Epithelial cell of esophagus (primary cell): ENCODE measurements at places on chromosomes 6 and 20.

DNA sequence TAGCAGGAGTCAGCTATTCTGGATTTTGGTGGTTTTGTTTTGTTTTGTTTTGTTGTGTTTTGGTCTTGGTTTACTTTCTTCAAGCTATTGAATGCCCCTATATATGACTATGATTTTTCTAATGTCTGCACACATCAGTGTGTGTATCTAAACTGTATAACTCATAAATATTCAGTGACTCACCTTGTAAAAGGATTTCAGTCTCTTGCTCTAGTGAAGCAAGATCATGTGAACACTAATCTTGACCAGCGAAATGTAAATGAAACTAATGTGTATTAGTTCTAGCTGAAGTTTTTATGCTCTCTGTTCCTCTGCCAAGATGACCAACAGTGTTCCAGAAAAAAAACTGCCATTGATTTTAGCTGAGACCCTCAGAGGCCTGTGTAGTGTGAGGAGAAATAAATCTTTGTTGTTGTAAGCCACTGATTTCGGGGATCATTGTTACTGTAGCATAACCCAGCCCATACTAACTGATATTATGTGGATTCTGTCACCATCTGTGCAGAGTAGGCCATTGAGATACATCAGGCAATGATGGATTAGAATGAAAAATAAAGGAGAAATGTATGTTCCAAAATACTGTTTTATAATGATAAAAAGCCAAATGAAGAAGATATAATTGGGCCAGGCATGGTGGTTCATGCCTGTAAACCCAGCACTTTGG is 11.5 kb upstream of the BTBD9 start:
- DNase-seq = no peak

- DNase-seq = peak; percentile 33
These were observed 44.1 kb downstream of the STK4 start for GRCh38 chr20:45010399-45010828.

- DNase-seq = peak; percentile 97
These were observed 173.2 kb upstream of the PRND start for GRCh38 chr20:4548552-4548951.

DNA sequence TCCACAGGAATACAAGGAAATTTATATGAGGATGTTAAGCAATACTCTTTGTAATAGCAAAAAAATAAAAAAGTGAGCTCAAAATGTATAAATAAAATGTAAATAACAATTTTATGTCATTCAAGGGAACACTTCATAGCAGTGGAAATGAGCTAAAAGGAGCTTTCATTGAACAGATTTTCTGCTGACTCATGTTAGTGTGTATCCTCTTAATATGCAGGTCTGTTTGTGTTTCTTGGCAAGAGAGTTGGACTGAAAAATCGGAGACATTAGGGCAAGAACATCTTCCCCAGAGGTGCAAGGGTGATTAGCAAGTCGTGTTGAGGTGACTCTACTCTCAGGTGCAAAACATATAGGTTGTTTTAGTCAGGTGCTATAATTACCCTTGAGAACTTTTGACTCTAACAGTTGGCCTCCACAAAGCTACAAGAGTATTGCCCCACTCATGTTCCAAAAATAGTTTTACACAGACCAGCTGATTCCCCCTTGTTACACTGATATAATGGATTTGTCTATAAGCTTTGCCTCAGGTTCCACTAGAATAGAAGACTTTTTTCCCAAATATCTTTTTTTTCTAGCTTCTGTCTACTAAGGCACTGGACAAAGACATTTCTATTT is 702.9 kb downstream of the TENT5A start:
- DNase-seq = no peak

GRCh38 chr6:140382355-140382754 is 1007.9 kb upstream of the CITED2 start:
- DNase-seq = no peak

DNA sequence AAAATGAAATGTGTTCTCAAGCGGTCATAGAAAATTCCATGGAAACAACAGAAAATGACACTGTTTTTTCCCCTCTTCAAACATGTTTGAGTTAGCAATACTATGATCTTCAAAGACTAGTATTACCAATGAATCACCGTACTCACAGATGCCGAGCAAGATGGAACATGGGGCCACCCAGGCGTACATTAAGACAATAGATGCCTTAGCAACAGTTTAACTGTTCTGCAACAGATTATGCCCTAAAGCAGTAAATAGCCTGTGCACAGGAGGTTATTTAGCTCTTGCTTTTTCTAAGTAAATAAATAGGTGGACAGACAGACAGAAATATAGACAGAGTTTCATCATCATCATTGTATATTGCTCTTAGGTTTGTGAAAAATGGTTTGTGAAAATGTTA is 284.0 kb upstream of the DEFB112 start:
- DNase-seq = peak; percentile 38

DNA sequence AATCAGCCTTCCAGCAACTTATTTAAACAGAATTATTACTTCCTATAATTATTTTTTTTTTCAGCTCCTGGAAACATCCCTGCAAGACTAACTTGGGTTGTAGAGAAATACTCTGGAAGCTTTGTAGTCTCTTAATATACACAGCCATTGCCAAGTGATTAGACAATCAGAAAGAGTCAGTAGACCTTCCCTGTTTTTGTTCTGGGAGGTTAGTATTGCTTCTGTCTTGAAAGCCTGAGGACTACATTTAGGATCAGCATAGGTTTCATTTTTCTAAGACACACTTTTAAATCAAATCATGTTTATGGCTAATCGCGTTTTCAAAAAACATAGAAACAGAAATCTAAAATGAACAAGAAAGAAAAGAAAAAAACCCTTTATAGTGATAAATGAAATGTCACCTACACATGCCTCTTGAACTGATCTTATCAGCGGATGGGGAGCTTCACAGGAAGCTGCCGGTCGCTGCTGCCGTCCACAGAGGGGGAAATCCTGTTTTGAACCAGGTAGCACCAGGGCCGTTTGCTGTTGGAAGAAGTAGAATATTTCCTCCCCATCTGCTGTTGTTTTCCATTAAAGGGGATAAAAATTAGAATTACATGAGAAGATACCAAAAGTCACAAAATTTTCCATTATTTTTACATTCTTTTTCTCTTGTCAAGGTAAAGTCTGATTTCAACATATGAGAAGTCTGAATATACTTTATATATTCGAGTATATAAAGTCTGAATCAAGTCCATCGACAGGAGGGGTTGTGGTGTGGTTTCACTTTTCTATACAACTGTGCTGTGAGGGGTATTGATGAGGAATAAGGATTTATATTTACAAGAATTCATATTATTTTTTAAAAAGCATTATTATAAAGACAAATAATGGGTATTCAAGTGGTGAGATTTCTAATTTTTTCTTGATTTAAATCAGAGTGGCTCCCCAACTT is 94.6 kb downstream of the ARMC2 start:
- DNase-seq = no peak

DNA sequence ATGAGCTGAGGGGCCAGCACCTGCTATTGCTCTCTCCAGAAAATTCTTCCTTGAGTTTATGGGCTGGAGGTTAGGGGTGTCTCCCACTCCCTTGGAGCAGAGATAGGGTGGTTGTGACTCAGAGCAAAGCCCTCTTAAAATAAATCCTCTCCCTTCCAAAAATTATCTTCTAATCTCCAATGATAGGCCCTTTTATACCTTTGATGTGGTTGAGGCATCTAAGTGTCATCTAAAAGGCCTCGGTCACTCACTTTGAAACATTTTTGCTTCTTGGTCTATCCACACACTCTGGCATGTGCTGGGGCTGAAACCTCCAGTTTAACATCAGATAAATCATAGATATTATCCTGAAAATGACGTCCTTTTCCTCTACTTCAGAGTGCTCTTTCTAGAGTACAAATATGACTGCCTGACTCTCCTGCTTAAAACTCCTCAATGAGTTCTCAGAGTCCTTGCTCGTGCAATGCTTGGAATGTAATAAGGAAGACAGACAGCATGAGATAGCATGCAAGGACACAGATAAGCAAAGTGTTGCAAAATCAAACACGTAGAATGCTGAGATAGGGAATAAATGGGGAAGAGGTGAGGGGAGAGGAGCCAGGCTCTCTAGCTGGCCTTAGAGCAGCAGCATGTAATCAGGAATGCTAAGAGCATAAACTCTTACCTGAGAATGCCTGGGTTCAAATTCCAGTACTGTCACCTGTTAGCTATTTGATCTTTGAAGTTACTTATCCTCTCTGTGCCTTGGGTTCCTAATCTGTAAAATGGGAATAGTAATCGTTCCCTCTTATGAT is 374.1 kb upstream of the CITED2 start:
- peak; percentile 15 for DNase-seq

DNA sequence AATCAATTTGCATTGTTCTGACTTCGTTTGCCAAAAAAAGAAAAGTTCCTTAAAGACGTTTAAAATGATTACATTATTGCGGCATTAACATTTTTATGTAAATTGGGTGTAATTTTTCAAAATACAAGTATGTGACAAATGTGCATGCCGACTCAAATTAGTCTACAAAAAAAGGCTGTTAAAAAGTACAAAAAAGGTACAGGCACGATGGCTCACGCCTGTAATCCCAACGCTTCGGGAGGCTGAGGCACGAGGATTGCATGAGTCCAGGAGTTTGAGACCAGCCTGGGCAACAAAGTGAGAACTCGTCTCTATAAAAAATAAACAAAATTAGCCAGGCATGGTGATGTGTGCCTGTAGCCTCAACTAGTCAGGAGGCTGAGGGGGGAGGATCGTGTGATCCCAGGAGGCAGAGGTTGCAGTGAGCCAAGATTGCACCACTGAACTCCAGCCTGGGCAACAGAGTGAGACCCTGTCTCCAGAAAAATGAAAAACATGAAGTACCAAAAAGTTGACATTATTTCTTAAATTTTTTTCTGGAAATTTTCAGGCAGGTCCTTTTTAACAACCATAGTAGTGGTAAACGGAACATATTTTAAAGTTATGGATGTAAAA is 90.2 kb downstream of the PTPN1 start:
- DNase-seq = no peak

DNA sequence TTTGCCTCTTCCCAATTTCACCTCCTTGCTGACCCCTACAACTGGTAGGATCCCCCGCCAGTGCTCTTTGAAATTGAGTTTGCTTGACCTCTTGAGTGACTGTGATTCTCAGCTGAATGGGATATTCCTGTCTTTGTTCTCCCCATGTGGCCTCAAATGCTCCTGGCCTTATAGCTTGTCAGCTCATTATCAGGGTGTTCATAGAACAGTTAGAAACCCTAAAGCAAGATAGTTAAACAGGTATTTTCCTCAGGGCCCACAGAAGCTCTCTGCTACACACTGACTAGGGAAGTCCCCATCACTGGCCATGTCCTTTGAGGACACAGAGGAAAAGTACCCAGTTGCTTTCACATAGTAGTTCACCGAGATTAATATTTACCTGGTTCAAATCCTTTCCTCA is 211.5 kb upstream of the DTNBP1 start:
- DNase-seq = no peak

DNA sequence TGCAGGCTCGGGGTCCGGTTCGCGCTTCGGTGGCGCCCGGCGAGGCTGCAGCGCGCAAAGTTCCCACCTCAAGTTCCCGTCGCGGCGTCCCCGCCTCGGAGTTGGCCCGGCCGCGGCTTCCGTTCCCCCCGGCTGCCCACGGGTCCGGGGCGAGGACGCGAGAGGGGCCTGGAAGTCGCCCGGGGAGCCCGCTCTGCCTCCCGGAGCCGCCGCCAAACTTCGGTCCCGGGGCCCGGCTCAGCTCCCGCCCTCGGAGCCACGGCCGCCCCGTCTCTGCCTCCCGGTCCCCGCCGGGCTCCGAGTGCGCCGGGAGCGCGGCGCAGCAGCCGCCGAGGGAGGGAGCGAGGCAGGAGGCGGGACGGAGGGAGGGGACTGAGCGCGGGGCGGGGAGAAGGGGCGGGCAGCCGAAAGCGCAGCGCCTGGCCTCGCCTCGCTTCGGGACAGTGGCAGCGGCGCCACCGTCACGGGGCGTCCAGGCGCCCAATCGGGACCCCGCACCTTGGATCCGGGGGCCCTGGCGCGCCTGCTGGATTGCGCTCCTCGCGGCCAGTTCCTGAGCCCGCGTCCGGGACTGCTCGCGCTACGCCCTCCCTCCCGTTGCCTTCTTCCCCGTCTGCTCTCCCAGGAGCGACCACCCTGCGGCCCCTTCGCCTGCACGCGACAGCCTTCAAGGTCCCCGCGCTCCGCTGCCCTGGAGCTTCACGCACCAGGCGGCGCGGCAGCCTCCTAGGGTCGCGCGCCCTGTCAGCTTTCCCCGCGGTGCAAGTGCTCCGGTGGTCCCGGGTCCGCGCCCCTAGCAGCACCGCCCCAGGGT is at the start of gene KCNG1:
Gene KCNG1 (minus strand): TSS at position 305 of the 814 bp plus-strand sequence. CDS start 12,769 bp downstream, outside the sequence.
- DNase-seq = peak; percentile 82

DNA sequence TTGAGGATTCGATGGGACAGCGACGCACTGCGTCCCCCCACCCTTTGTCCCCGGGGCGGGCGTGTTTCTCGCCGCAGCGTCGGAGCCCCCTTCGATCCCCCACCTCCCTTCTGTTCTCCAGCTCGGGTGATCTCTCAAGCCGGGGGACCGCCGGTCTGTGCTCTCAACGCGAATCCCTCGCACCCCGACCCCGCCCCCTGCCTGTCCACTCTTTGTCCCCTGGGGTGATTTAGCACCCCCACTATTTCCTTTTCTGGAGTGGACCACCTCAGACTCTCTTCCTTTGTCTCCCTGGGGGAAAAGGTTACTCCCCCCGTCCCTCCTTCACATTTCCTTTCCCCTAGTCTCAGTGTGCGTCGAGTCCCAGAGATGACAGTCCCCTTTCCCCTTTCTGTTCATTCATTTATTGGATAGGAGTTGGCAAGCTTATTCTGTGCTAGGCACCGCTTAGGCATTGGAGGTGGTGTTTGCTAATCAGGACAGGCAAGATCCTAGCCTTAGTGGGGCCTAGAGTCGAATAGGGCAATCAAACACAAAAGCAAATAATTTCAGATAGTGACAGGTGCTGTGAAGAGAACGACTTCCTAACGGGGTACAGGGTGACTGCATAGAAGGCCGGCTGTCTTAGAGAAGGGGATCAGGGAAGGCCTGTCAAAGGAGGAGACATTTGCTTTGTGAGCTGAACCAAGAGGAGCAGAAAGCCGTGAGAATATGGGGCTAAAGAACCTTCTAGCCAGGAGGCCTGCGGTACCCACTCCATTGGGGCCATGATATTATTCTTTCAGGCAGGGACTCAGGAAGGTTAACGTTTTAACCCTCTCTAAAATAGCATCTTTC is 741 bp downstream of the PTPN1 start:
- DNase-seq = no peak

DNA sequence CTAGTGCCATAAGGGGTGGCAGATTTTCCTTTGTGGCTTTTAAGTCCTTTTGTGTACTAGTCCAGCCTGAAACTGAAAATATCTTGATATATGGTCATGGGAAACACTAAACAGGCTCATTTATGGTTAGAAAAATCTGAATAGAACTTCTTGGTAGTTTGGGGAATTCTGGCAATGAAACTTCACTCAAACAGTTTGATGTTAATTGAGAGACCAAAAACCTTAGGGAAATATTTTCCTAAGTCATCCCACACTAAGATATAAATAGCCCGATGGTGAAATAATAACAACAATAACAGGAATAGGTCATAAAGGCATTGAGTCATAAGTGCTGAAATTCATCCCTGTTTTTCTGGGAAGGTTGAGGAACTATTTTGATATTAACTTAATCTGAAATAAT is 146.2 kb upstream of the SMLR1 start:
- peak; percentile 66 for DNase-seq

- no peak for DNase-seq
These were observed 91.7 kb upstream of the SOX4 start for GRCh38 chr6:21501815-21502214.

- DNase-seq = no peak
These were observed 33.8 kb downstream of the CD40 start for GRCh38 chr20:46151936-46152335.

- no peak for DNase-seq
These were observed 80.9 kb upstream of the AFDN start for GRCh38 chr6:167745670-167746389.
